Femur (tissue), 1 donor: ENCODE measurements at places on chromosomes 12 and 14.
A peak's percentile ranks its signal among the peaks of the same experiment; 100 is the strongest.

DNA sequence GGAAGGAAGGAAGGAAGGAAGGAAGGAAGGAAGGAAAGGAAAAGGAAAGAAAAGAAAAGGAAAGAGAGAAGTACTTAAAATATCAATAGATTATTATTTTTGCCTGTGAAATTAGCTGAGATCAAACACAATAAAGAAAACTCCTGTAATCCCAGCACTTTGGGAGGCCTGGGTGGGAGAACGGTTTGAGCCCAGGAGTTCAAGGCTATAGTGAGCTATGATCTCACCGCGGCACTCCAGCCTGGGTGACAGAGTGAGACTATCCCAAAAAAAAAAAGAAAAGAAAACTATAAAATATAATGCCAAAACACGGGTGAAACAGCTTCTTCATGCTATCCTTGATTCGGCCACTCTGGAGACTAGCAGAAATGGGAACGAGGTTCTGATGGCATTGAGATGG is 26.2 kb upstream of the CKAP4 start:
- DNase-seq = no peak

GRCh38 chr12:30828686-30829085 is 73.9 kb upstream of the CAPRIN2 start:
- no peak for DNase-seq

- no peak for DNase-seq
Measured at GRCh38 chr14:29892327-29892726, 35.3 kb downstream of the PRKD1 start.

DNA sequence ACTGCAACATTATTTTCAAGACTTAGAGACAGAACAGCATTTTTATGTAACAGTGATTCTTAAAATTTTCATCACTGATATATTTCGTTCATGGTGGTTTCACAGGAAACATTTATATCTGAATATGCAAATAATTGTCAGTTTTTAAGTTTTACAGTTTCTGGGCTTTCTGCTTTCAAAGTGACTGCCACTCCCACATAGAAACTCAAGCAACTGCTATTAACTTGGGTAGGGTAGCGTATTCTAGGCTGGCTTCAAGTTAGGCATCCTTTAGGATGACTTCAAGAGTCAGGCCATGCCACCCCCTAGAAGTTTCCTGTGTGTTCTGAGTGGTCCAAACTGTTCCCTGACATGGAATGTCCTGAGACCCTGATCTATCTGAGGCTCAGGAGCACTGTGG is 123.6 kb upstream of the TSPAN8 start:
- no peak for DNase-seq

DNA sequence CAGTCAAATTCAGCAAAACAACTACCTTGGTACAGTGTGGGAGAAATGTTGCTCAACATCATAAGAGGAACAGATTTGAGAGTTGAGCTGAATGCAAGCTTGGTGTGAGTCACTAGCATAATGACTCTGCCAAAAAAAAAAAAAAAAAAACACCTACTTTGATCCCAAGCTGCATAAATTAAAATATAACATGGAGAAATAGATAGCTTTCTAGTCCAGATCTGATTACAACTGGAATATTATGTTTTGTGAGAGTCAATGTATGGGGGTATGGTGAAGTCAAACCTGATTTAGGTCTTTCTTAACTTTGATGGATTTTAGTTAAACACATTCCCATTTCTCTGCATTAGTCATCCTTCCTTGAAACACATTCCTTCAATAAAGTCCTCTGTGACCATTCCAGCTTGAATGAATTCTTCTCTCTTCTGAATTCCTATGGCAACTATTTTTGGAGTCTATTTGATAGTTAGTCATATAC is 188.1 kb downstream of the SLC5A8 start:
- DNase-seq = no peak

- no peak for DNase-seq
Measured at GRCh38 chr12:46208370-46208769, 60.5 kb downstream of the SLC38A1 start.

- DNase-seq = no peak
Measured at GRCh38 chr14:97441740-97442362, 644.7 kb downstream of the VRK1 start.

GRCh38 chr12:464484-465267 is 4.9 kb downstream of the B4GALNT3 start:
- peak; percentile 66 for DNase-seq

DNA sequence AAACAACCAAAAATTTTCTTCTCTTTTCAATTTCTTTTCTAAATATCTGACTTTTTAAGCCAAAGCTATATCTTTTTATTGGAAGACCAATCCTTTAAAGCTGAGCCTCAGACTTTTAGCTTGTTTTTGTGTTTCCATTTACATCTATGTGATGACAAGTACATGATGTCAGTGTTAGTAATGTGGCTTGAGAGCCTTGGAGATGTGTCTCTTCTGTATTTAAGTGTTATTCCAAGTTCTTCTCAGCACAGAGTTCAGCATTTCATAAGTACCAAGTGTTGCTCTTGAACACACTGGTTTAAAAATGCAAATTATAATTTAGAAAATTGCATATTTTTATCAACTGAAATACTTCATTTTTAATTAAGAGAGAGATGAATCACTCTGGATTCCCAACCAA is 948.9 kb upstream of the FLRT2 start:
- DNase-seq = no peak

DNA sequence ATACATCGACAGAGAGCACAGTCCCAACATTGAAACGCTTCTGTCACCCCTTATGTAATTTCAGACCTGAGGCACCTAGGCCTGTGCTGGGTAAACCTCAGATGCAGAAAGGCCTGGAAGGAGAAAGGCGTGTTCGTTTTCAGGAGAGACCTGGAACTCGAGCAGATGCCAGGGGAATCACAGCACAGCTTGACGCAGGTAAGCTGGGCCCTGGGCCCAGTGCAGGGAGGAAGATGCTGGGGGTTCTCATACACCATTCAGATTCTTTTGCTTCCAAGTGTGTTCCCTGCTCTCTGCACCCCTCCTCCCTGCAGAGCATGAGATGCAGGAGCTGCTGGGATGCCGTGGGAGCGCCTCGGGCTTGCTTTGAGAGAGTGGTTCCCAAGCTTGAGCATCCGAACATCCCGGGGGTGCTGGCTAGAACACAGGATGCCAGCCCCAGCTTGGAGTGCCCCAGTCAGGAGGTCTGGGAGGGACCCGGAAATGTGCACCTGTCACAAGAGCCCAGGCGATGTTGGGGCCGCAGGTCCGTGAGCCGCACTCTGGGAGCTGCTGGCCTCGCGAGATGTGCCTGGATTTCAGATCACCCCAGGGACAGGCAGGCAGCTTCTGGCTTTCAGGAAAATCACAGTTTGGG is 35.9 kb downstream of the FZD10 start:
- DNase-seq = no peak

DNA sequence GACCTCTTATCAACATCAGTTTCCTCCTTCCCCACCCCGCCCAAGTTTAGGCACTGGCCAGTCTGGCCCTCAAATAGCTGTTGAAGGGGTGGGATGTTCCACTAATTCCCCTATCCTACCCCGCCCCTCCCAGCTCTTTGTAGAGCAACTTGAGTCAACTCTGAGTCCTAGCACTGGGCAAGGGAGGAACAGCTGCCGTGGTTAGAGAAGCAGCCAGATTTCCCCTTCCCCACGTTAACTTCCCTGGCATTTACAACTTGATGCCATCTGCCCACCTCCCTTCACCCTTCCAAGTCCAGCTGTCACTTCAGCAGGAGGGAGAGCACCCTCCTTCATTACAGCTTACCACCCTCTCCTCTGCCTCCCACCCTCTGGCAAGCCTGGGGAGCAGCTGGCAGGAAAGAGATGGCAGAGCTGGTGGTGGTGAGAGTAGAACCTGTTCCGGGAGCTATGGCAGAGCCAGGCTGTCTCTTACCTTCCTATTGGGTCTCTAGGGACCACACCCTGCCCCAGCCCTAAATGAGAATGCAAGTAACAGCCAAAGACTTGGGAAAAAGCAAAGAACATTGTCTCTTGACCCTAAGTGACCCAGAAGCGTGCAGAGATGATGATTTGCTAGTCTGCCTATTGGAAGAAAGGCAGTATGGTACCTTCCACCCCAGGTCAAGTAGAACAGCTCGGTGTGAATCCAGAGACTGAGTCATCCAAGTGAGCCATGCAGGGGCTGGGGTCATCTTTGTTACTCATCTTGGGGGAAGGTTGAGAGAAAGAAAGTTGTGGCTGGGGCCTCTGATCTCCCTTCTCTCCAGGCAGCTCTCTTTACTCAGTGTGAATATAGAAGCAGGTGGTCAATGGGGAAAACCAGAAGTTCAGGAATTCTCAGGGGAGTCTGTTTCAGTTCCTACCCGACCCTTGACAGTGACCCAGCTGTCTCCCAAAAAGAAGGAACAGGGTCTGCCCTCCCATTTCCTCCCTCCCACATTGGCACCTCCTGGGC is 1.5 kb downstream of the BLOC1S1 start:
- peak; percentile 71 for DNase-seq

DNA sequence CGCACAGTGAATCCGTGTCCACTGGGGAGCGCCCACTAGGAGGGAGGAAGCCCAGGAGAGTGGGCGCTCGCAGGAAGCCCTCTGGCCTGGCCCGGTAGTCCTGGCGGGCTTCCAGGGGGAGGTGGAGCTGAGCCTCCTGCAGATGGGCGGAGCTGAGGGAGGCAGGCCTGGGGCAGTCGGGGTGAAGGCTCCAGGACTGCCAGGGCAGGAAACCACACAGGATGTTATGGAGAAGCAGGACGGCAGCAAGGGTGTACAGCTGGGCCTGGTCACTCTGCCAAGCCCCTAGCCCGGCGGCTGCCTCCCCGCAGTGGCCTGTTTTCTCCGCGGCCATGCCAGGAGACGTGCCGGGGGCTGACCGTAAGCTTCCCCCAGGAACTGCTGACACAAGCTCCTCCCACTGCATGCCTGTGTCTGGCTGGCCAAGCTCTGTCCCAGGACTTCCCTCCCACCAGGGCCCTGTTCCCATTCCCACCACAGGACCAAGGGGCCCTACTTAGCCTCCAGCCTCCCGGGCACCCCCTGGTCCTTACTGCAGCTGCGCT is 143.4 kb upstream of the C14orf180 start:
- peak; percentile 81 for DNase-seq

DNA sequence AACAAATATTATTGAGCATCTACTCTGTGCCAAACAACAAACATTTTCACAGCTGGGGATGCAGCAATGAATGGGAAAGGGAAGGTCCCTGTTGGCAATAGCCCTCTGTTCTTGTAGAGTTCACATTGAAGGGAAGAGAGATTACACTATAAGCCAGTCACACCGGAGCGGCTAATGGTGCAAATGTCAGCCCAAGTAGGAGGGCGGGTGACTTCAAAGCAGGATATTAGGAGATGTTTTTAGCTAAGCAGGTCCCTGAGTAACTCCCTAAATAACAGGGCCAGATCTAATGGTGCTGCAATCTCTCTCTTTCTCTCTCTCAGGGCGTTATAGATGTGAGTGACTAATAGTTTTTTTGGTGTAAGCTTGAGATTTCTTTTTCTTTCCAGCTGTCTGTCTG is 30.7 kb downstream of the FLVCR2 start:
- no peak for DNase-seq

GRCh38 chr12:132713123-132713522 is 2.5 kb downstream of the PGAM5 start:
- DNase-seq = no peak

- DNase-seq = peak; percentile 44
Measured at GRCh38 chr14:64704743-64705380, 638 bp downstream of the PLEKHG3 start.

DNA sequence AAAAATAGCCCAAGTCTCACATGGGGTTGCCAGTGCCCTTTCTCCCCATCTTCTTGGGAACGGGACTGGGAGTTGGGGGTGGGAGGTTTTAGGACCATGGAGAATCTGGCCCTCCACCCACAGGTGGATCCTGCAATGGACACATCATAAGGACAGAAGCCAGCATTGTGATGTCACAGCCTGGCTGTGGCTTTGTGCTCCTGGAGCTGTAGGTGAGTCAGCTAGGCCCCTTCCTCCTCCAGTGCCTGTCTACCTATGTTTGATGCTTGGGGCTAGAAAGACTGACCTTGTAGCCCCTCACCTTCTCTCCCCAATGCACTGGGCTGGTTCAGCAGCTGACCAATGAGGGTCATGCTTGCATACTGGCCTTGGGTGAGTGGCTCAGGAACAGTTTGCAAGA is at the start of gene CCDC197:
Gene CCDC197 (plus strand): TSS at position 220 of the 400 bp plus-strand sequence. CDS start 831 bp downstream, outside the sequence.
- no peak for DNase-seq

GRCh38 chr12:3805077-3805476 is 52.2 kb upstream of the CRACR2A start:
- DNase-seq = no peak

- DNase-seq = no peak
Measured at GRCh38 chr14:67441672-67442071, 29.7 kb upstream of the PLEK2 start.

DNA sequence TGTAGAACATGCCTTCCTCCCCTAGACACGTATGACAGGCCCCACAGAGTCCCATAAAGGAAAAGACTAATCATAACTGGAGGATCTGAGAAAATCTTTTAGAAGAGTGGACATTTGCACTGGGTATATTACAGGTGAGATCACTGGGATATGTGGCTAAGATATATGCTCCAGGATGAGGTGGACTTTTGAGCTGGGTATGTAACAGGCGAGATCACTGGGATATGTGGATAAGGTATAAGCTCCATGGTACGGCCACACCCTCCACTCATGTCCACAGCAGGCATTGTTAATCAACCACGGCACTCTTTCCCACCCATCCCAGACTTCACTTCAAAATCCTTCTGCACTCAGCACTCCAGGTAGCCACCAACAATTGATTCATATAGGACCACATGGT is 34.1 kb downstream of the CLMN start:
- no peak for DNase-seq

DNA sequence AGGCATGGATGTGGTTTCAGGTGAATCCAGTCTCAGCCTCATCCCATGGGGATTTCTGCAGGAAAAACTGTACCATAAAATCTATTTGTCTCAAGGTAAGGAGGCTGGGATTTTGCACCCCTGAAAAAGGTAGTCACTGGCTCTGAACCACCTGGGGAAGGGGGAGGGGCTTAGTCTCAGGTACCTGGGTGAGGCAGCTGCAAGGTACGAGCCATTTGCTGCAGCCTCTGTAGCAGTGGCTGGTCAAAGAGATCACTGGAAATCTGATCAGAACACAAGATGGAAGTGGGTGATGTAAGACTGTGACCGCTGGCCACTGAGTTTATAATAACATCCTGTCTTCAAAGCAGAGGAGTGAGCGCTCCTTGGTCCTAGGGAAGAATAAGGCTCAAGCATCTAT is 209.9 kb upstream of the NOS1 start:
- DNase-seq = no peak

DNA sequence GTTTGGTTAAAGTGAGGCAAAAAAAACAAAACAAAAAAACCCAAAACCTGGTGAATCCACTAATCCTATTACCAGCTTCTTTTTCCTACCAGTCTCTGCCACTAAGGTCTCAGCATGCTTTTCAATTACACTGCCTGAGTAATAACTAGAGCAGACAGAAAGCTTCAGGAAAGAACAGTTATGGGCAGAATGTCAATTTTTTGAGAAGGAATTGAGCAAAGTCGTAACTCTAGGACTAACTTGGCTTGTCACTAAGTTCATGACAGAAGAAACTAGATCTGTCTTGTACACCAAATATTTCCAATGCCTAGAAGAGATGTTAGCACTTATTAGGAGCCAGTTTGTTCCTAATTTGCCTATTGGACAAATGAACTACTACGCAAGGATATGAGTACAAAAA is 148.8 kb upstream of the CNOT2 start:
- no peak for DNase-seq

GRCh38 chr12:56599797-56600196 is 30.3 kb downstream of the BAZ2A start:
- DNase-seq = no peak
